ENCODE measurements at places on chromosomes 1 and 21. TPM values are rescaled to one million over a fixed set of nuclear protein-coding genes. Genes with fewer than 3 reads are reported as not detected.

Gene WDR64
- not detected for total RNA-seq

Gene UBAP2L
- 115 TPM for total RNA-seq

Gene C1orf53
- 7.7 TPM for total RNA-seq

Gene PADI3
- total RNA-seq, result 1.3 TPM

Gene CDC7
- 6.8 TPM for total RNA-seq

Gene FLG2
- total RNA-seq, result not detected

Gene TACSTD2
- not detected for total RNA-seq

Gene LIPI
- total RNA-seq, result not detected

Gene CTXND2
- total RNA-seq, result not detected

All from A549 treated with CpdA at 1 μM for 4 hours (cell line).